Chondrocyte (in vitro differentiated cells): ENCODE measurements at places on chromosomes 11 and 22.

DNA sequence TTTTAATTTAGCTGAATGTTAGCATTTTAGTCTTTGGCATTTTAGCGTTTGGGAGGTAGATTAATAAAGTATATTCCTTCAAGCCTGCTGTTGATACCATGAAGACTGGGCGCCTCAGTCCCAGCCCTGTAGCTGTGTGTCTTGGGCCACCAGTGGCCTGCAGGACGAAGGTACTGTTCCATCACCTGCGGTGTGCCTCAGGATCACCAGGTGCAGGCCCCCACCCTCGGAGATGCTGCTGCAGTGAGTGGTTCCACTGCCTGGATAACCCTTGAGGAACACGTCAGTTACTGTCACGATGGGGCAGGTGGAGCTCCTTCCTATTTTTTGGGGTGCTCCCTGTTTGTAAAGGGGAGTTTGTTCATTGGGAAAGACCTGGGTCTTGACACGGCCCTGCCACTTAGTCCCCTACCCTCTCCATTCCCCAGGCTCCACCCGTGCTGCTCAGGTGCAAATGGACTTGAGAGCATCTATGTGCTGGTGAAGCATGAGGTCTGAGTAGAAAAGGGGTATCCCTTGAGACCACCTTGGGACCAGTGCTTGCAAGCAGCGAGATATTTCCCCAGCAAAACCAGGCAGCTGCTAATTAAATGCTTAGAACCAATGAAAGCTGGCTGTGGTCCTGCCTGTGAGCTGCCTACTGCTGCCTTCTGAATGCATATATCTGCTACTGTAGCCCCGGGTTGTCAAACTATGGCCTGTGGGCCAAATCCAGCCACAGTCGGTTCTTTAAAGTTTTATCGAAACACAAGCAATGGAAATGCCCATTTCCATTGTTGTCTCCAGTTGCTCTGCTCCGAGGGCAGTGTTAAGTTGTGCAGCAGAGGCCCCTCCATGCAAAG is 28.7 kb downstream of the INCENP start:
- no peak for DNase-seq

DNA sequence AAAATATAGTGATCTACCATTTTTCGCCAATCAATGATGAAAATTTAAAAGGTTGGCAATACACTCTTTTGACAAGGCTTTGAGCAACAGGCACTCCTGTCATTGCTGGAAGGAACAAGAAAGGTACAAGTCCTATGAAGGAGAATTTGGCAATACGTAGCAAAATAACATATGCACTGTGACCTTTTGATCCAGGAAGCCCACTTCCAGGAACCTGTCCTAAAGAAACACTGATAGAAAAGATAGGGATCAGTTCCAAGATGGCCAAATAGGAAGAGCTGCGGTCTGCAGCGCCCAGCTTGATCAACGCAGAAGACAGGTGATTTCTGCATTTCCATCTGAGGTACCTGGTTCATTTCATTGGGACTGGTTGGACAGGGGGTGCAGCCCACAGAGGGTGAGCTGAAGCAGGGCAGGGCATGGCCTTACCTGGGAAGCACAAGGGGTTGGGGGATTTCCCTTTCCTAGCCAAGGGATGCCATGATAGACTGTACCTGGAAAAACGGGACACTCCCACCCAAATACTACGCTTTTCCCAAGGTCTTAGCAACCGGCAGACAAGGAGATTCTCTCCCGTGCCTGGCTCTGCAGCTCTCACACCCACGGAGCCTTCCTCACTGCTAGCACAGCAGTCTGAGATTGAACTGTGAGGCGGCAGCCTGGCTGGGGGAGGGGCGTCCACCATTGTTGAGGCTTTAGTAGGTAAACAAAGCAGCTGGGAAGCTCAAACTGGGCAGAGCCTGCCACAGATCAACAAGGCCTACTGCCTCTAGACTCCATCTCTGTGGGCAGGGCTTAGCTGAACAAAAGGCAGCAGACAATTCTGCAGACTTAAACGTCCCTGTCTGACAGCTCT is 69.7 kb upstream of the GALNT18 start:
- no peak for DNase-seq

DNA sequence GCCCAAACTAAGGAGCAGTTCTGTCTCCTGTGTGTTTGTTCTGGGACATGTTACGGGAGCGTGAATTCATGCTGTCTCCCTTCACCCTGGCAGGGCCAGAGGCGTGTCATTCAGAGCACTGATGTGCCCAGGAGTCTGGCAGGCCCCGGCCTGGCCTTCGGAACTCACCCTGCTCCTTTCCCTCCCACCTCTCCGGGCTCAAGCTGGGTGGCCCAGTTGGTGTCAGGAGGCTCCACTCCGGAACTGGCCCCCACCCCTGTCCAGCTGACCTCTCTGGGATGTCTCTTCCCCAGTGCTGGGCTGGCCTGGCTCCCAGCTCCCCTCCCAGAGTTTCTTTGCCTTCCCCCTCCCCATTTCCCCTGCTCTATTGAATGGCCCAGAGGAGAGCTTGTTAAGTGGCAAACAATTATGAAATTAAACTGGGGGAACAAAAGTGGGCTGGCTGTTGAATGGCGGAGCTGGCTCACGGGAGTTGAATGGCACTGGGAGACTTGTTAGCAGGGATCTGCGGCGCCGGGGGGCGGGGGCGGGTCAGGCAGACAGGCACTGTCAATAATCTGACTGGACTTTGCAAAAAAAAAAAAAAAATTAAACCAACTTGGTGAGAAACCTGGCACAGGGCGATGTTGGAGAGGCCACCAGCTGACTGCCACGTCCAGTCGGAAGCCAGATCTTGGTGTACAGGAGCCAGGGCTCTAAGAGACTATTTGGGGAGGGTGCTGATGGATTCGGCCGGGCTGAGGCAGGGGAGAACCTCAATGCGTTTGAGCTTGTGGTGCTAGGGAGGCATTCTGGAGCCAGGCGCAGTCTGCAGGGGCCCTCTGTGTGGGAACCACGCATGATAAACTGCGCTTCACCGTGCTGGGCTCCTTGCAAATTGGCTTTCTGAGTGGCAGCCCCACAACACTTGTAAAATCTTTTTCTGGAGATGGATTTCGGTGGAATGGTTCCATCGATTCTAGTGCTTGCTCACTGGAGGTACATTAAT is 1.3 kb downstream of the MPPED1 start:
- no peak for DNase-seq

DNA sequence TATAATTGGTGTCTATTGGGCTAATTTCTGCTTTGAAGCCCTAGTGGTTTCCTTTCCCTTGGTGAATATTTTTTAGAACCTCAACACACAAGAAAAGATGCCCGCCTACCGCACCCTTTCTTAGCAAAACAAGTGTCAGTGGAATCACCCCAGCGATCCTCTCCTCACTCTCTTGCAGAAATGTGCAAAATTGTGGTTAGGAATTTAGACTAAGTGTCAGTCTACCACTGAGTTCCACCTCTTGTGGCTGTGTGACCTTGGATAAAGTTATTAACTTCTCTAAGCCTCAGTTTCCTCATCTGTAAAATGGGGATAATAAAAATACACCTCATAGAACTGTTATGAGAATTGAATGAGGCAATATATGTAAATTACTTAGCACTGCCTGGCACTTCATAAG is 5.3 kb upstream of the JAML start:
- no peak for DNase-seq

DNA sequence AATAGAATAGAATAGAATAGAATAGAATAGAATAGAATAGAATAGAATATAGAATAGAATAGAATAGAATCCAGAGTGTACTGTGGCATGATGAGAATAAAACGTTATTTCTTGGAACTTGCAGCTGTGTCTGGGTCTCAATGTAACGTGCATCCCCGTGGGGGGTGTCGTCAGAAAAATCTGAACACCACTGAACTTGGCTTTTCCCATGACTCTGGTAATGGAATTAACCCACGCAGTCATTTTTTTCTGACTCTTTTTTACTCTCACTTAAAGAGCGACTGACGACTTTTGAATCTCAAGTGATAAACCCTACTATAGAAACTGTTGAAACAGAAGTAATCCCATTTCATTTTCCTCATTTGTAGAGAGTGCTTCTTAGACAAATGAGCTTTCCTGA is 92.4 kb upstream of the BID start:
- no peak for DNase-seq

GRCh38 chr11:128497776-128498095 is 89.6 kb downstream of the ETS1 start:
- no peak for DNase-seq

GRCh38 chr11:79932612-79933011 is 491.8 kb upstream of the TENM4 start:
- DNase-seq: no peak

GRCh38 chr22:24305260-24305692 is 34.6 kb downstream of the SPECC1L start:
- no peak for DNase-seq

DNA sequence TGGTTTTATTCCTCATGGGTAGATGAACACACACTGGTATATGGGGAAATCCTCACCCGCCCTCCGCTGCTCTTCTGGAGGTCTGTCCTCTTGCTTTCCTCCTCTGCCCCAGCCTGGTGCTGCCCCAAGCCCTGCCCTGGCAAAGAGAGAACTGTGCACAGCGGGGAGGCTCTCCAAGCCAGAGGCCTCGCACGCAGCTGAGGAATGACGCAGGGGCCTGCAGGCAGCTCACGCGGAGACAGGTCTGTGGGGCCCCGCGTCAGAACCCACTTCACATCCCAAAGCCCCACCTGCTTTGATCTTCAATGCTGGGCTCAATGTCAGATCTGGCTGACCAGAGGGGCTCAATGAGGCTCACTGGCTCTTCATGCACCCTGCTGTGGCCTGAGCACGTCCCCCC is 10.0 kb downstream of the GATD1 start:
- DNase-seq: no peak

DNA sequence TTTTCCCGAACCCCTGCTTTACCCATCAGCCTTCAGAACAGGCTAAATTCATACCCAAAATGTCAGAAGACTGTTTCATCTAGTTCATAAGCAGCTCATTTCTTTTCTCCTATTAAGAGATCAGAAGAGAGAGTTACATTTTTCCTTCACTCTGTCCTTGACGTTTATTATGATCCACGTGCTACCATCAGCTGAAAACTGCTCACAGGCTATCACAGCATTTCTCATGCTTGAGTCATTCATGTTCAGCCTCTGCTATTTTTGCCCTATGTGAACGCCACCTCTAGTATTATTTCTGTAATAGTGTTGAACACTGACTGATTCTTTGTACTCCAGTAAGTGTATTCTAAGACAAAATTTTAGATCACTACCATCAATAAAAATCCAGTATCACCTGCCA is 51.9 kb downstream of the SLC1A2 start:
- no peak for DNase-seq

- DNase-seq: no peak
Observed at GRCh38 chr11:8375460-8375859, 111.8 kb upstream of the LMO1 start.

DNA sequence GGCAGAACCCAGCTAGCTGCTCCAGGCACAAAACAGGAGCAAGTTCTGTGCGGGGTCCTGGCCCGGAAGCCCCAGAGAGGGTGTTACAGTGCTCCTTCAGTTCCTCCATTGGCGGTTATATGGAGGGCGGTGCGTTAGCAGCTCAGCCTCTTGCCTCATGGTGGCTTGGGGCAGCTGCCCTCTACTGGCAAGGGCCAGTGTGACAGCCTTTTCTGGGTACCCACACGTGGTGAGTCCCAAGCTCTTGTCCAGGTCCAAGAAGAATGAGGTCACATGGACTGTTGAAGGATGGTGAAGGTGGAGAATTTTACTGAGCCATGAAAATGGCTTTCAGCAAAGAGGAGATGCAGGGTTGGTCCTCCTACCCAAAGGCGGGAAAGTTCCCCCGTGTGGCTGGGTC is 100.5 kb downstream of the WT1 start:
- DNase-seq: no peak

DNA sequence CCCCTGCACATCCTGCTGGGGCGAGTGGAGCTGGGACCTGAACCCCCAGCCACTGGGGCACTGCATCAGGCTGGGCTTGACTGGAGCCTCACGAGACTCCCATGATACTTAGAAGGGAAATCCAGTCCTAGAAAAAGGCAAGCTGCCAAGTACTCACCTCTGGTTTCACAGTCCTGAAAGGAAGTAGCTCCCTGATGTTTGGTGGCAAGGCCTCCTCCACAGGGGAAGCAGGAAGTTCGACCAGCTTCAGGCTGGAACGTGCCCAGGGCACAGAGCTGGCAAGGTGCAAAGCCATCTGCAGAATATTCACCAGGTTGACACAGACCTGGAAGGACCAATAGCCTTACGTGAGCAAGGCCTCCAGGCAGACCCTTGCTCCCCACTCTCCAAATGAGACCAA is 26.8 kb upstream of the NRIP3 start:
- no peak for DNase-seq

DNA sequence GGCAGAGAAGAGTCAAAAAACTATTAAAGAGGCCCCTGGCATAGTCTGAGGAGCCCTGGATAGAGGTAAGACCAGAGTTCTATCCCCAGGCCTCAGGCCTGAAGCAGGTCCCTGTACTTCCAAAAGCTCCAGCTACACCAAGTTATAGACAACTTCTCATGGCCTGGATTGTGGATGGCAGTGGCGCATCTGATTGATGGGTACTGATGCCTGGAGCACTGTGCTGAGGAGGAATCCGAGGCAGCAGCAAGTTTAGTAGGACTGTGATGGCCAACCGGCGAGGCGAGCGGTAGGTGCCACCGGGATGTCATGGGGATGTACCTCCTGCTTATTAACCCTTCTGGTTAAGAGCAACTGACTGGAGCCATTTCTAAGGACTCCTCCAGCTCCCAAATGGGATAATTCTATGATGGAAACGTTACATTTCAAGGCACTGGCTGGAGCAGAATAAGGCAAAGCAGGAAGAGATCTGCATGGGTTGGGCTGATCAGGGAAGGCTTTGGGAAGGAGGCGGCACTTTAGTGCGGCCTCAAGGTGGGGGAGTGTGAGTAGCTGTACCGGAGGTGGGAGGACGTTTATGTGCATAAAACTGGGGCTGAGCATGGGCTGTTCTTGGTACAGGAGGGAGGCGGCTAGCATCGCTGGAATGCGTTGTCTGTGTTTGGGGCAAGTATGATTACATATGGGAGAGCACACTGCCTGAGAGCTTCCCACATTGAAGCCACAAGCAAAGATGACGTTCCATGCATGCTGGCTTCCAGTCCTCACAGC is 24.2 kb upstream of the JAM3 start:
- peak; percentile 46 for DNase-seq

DNA sequence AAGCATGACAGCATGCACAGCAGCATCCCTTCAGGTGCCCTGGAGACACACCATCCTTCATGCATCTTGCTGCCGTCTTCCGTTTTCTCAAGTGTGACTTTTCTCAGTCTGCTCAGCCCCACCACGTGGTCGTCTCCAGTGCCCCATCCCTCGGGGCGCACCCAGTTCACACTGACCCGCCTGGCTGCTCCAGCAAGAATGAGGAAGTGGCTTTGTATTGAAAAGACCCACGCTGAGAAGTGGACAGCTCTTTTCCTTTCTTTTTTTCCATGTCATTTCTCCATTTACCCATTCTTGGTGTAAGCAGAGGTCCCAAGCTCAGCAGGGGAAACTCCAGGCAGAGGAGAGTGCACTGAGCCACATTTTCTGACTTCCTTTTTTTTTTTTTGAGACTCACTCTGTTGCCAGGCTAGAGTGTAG is 14.5 kb downstream of the SERPINH1 start:
- no peak for DNase-seq

- no peak for DNase-seq
Observed at GRCh38 chr11:126111458-126112116, 48.9 kb upstream of the CDON start.

GRCh38 chr11:1656061-1656441 is 26.5 kb downstream of the KRTAP5-5 start:
- peak; percentile 67 for DNase-seq

- DNase-seq: no peak
Observed at GRCh38 chr11:92198268-92198667, 26.4 kb upstream of the FAT3 start.
